AG08396 (cell line): ENCODE measurements at places on chromosomes 1 and 21.

GRCh38 chr1:224739997-224740684 is 124.0 kb downstream of the CNIH3 start:
- DNase-seq = no peak

DNA sequence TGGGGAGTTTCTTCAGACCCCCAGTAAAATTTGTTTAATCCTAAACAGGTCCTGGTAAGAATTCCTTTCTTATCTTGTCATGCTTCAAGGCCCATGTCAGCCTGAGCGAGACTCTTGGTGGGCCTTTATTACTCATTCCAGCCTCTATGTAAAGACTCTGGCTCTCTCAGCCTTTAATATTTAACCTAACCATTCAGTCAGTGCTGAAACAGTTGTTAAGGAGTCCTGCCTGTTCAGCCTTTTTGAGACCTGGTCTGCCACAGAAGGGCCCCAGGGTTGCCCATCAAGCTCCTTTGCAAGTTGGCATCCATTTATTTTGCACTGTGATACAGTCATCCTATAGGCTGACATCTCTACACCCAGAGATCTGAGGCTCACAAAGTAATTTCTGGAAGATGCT is 107.7 kb upstream of the VANGL1 start:
- DNase-seq = no peak

DNA sequence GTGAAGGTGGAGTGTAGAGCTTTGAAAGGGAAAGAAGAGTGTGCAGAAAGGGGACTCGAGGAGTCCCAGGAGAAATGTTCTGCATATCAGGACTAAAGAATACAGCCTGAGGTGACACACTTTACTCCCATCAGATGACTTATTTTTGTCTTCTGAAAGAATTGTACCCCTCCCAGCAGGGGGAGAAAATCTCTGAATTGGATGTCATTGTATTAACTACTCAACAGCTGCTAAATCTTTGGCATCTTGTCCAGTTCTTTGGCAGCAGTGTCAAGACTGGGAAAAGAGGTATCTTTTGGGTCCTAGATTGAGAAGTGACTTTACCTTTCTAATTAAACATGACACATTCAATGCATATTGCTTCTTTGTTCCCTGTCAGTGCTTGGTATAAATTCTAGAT is 18.9 kb downstream of the UBE4B start:
- no peak for DNase-seq

- DNase-seq = no peak
Observed at GRCh38 chr1:200336101-200336845, 73.6 kb downstream of the ZNF281 start.

DNA sequence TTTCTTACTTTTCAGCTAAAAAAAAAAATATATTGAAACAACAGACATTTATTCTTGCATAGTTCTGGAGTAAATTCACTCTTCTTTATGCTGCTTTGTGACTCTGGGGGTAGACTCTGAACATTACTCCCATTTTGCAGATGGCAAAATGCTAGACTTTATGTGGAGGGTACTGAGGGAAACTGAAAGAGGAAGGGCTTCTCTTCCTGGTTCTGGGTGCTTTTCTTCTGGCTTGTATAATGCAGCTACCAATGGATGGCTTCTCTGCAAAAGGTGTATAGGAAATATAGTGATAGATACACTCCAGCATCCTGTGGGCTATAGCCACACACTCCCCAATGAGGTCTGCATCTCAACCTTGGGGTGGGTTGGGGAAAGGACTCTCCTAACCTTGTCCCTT is 19.7 kb upstream of the ZBTB40 start:
- no peak for DNase-seq
